ENCODE measurements at places on chromosomes 2 and 18.

- no peak for DNase-seq
Measured at GRCh38 chr2:203395858-203396257, 67.7 kb downstream of the ABI2 start.

DNA sequence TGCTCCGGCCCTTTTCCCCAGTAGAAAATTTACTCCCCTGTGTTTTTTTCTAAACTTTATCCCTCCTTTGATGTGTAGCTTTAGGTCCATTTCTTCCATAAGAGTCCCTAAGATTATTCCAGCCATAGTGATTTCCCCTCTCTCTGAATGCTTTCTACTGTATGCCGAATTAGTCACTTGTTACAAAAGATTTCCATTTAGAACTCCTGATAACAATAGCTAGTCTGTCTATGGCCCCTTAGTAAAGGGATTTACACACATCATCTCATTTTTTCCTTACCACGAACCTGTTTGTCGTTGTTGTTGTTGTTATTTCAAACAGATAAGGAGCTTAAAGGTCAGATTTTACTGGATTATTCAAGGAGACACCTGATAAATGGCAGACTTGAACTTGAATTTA, 256.1 kb downstream of the PAX3 start:
- no peak for DNase-seq

GRCh38 chr2:156947261-156947660, 310.2 kb upstream of the GALNT5 start:
- DNase-seq = peak; percentile 31

DNA sequence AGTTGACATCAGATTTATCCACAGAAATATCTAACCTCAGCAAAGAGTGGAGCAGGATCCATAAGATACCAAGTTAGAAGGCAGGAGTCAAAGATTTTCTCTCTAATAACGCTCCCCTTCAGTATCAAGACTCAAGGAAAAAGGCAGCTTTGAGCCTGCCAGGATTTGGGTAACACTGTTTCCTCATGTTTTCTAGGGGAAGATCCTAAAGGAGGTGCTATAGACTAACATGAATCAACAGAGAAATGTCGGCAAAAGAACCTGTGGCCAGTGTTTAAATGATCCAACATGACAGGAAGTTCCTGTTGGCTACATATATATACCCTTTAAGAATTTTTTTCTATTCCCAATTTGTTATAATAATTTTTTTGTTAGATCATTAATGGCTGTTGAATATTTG, 402.3 kb downstream of the TGIF1 start:
- no peak for DNase-seq

GRCh38 chr2:67015681-67016080, 381.5 kb upstream of the ETAA1 start:
- DNase-seq = no peak

GRCh38 chr2:83162421-83162820, 1296.7 kb downstream of the SUCLG1 start:
- DNase-seq = no peak

GRCh38 chr2:76274676-76275075, 564.0 kb upstream of the GCFC2 start:
- no peak for DNase-seq

DNA sequence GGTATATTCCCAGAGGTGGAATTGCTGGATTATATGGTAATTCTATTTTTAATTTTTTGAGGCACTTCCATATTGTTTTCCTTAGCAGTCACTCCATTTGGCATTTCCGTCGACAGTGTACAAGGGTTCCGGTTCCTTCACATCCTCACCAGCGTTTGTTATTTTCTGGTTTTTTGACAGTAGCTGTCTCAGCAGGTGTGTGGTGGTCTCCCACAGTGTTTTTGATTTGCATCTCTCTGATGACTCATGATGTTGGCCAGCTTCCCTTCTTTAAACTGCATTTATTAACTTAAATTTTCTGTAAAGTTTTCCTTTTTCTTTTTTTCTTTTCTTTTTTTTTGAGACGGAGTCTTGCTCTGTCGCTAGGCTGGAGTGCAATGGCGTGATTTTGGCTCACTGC, 19.7 kb downstream of the SH3BP4 start:
- DNase-seq = no peak

DNA sequence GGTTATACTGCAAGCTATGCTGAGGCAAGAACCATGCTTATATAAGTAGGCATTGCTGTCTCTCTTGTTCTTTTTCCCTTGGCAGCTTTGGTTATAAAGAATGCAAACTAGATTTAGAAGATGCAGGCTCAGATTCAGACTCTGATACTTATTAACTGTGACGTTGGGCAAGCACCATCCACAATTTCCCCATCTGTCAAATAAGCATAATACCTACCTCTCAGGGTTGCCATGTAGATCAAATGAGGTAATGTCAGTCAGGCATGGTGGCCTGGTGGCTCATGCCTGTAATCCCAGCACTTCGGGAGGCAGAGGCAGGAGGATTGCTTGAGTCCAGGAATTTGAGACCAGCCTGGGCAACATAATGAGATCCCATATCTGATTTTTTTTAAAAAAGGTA, 21.7 kb downstream of the ITGAV start:
- no peak for DNase-seq

- peak; percentile 23 for DNase-seq
Measured at GRCh38 chr18:5456577-5457461, 87.0 kb downstream of the EPB41L3 start.

DNA sequence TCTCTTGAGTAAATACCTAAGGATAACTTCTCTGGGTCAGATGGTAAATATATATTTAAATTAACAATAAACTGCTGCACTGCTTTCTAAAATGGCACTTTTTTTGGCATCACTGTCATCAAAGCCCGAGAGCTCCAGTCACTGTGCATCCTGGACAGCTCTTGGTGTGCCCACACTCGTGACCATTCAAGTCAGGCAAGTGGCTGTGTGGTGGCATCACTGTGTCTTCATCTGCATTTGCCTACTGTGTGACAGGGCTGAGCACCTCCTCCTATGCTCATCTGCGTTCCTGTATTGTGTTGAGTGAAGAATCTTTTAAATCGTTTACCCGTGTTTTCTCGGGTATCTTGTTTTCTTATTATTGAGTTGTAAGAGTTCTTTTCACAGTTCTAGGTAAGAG, 568.1 kb upstream of the SALL3 start:
- no peak for DNase-seq

All from foreskin keratinocyte (primary cell).